ENCODE measurements at places on chromosomes 7 and 10.
A peak's percentile ranks its signal among the peaks of the same experiment; 100 is the strongest.

DNA sequence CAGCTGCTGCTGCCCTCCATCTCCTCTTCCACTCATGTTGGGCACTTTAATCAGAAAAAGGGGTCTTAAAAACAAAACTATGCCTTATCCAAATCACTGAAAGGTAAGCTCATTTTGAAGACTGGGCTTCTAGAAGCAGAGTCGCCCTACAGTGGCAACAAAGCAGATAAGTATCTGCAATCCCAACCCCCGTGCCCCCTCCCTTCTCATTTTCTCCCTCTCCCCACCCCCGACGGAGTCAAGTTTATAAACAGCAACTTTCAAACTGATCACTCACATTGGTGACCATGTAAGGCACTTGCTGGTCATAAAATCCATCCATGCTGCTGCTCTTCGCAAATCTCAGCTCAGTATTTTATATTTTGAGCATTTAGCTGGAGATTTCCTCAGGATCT lies 738 bp downstream of the ETV1 start:
- DNase-seq: no peak

- DNase-seq: no peak
Measured at GRCh38 chr10:33336582-33337325, 2.3 kb upstream of the NRP1 start.

GRCh38 chr10:63164166-63164623 lies 31.1 kb downstream of the NRBF2 start:
- no peak for DNase-seq

GRCh38 chr7:25672496-25672895 lies 444.2 kb upstream of the NPVF start:
- DNase-seq: no peak

- no peak for DNase-seq
Measured at GRCh38 chr7:150323682-150324372, 482 bp upstream of the ACTR3C start.

DNA sequence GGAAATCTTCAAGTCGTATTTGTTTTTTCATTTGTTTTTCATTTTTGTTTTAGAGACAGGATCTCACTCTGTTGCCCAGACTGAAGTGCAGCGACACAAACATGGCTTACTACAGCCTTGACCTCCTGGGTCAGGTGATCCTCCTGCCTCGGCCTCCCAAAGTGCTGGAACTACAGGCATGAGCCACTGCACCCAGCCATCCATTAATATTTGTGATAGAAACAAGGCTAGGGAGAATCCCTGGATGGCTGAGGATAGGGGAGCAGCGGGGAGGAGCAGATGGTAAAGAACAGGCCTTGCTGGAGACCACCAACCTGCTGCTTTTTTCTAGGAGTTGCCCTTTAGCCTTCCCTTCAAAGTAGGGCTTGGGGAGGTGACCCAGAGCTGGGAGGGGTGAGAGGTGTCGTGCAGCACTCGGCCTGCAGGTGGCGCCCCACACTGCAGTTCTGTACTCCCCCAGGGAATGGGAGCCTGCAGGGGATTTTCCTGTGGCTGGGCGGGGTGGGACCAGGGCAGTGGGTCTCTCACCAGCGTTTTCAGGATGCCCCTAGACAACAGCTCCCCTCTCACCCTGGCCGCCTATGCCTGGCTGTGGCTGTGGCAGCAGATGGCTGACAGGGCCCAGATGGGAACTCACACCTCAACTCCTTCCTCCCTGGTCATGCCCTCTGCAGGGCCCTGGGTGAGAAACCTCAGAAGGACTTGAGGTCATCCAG lies 12.6 kb upstream of the CDH23 start:
- peak; percentile 82 for DNase-seq

GRCh38 chr10:114540236-114540635 lies 117.8 kb downstream of the ABLIM1 start:
- DNase-seq: no peak

DNA sequence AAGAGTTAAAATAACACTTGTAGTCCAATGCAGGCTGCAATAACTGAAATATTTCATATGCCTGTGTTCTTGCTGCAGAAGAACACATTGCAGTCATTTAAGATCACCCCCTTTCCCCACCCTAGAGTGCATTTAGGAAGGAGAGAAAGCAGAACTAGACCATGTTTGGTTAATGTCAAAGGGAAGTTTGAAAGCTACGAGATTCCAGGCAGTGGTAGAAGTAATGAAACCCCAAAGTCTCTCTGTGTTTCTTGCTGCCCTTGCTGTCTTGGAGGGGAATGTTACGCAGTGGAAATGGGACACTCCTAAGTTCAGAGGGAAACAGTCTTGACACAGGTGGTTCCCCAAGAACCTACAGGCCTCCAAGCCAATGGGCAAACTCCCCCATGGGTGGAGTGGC lies 242.9 kb downstream of the PTEN start:
- no peak for DNase-seq

GRCh38 chr7:158869876-158870275 lies 13.5 kb downstream of the DYNC2I1 start:
- DNase-seq: no peak

DNA sequence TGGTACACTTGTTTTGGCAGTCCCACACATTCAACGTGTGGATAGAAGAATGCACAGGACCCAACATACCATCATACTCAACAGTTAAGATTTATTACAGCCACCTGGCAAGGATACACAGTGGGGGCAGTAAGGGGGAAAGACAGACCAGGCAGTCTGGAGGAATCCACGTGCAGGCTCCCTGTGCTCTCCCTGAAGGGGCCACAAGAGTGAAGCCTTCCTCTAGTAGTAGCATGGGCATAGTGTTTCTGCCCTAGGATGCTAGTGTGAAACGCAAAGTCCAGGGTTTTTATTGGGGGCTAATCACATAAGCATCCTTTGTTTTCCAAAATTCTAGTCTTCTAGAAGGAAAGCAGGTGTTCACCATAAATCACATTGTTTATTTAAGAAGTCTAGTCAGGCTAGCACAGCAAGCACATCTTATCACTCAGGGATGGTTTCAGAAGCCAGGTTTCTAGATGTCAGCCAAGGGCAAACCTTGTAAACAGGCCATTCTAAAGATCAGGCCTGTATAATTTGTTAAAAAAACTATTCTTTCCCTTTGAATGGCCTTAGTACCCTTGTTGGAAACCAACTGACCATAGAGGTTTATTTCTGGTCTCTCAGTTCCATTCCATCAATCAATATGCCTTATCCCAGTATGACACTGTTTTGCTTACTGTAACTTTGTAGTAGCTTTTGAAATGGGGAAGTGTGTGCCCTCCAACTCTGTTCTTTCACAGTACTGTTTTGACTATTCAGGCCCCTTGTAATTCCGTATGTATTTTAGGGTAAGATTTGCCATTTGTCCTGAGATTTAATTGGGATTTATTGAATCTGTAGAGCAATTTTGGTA lies 12.4 kb upstream of the TFAM start:
- no peak for DNase-seq

DNA sequence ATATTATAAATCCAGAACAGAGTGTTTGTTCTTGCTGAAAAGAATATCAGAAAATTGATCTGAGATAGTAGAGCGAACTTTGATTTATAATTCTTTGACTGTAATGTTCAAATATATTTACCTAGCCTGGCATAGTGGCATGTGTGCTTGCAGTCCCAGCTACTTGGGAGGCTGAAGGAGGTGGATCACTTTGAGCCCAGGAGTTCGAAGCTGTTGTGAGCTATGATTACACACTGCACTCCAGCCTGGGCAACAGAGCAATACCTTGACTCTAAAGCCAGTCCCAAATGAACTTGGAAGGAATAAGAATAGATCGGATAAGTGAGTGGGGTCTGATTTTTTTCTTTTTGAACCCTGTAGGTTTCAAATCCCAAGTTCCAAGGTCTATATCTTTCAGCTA lies 23.5 kb downstream of the GNG11 start:
- no peak for DNase-seq

DNA sequence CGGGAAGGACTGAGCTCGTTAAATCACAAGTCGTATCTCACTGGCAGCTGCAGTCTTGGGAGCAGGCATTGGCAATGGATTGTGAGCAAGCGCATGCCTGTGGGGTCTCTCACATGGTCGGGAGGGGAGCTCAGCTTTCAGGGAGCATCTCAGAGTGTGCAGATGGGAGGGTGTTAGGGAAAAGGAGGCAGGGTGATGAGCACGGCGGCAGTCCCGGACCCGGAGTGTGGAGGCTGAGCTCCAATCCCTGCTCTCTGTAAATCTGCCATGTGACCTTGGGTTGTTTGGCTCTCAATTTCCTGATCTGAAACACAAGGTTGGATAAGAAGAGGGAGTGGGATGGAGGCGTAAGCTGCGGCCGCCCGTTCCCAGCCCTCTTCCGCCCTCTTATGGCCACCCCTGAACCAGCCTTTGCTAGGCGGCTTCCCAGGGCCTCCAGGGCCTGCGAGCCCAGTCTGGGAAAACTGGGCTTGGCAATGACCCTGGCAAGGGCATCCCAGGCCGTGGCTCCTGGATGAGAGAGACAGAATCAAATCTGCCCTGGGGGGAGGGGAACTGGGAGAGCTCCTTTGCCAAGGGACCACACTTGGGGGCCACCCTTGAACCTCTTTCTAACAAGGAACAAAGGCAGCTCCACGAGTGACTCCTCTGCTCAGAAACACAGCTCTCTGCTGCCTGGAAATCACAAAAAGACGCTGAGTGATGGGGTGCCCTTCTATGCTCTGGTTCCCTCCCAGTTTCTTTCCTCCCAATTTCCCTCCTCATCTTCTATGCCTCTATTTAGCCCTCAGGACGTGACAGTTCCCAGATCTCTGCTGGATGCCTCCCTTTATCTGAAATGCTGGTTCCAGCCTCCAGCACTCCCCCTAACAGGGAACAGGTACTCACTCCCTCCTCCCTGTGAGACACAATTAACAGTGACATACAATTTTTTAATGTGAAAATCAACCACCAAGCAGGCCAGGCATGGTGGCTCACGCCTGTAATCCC lies 41.7 kb upstream of the LOXL4 start:
- peak; percentile 21 for DNase-seq

GRCh38 chr10:24363070-24363469 lies 154.1 kb downstream of the KIAA1217 start:
- no peak for DNase-seq

GRCh38 chr7:112012242-112012641 lies 194.0 kb downstream of the DOCK4 start:
- no peak for DNase-seq

DNA sequence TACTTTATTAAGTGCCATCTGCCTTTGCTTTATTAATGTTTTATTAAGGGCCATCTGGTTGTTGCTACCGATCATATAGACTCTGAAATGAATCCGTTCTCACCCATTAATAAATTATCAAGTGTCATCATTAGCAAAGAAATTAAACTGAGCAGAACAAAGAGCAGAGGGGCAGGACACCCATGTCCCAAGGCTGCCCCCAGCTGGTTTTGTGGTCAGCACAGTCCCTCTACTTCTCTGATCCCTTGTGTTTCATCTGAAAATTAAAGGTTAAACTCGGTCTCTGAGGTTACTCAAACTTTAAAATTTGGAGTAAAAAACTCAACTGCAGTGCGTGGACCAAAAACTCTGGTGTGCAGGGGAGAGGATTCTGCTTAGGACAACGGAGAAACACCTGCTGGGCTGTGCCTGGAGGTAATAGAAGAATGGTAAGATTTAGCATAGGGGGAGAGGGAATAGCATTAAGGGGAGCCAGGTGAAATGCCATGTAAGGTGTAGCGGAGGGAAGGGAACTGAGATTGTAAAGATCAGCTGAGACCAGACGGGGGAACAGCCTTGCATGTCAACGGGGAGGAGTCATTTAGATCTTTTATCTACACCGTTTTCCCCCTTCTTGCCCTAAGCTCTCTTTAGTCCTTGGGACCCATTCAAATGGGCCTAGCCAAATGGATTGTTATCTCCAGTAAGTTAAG lies 10.8 kb upstream of the GSDME start:
- no peak for DNase-seq

DNA sequence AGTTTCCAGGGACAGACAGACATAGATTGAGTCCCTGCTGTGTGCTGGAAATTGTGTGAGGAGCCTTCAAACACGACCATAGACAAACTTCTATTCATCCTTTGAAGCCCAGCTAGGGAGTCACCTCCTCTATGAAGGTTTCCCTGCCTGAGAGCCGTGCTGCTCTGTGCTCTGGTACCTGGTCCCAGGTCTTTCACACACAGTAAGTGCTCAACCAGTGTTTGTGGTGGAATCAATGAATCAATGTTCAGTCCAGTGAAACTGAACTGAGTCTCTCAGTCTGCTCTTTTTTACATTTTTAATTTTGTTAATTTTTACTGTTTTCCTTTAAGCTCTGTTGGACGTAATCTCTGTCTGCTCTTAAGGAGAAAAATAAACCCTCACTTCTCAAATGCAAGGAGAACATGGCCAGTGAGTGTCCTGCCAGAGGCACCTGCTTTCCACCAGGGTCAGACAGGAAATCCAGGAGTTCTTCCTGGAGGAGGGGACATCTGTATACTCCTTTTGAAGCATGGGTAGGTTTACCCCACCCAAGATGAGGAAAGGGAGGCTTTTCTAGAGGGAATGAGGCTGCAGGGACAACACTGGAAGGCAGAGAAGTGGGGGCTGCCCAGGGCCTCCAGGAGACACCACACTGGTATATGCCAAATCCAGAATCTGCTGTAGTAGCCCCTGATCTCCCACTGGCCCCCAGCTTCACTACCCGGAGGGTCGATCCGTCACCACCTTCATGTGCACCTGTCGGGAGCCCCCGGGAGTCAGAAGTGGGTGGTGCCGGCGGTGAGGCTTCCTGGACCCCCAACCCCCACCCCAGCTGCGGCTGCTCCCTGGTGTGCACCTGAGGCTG lies 56.3 kb downstream of the MICALL2 start:
- DNase-seq: no peak

DNA sequence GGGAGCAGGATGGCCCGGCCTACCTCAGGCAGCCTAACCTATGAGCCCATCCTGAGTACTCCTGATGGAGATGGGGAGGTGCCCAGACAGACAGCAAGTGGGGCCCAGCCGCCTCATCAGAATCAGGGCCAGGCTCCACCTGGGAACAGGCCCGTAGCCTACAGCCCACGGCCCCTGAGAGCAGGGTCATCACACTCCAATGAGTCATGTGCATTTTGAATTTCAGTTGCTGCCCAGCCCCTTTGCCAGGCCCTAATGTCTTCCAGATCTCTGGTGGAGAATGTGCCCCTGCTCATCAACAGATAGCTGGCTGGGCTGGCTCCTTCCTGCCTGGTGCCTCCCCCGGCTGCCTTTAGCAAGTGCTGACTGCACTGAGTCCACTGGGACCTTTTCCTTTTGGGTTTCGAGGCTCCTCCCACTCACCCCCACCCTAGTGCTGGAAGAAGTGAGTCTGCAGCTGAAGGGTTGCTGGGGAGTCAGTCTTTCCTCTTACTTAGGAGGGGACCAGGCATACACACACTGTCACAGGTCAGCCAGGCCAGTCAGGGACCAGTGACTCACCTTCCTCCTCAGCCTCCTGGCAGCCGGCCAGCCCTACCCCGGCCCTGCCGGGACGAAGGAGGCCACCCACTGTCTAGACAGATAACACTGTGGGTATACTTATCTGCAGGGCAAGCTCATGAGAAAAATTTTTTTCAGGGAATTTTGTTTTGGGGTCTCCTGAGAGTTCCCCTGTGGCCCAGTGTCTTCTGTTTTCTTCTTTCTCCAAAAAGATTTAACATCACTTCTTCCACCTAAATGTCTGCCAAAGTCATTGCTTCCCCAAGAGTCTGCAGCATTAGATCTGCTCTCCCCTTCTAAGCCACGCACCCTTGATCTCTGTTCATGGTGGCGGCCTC lies 9.1 kb upstream of the ASIC3 start:
- DNase-seq: peak; percentile 95

GRCh38 chr10:125231813-125232475 lies 71.6 kb upstream of the CTBP2 start:
- DNase-seq: no peak

- peak; percentile 74 for DNase-seq
Measured at GRCh38 chr10:73785211-73785720, at the start of gene ZSWIM8. ZSWIM8 (plus strand) TSS chr10:73785606; CDS start chr10:73785879, 273 bp downstream.

- DNase-seq: no peak
Measured at GRCh38 chr10:31073996-31074721, 42.5 kb upstream of the ZNF438 start.

- DNase-seq: no peak
Measured at GRCh38 chr10:108409306-108409705, 1244.8 kb upstream of the SORCS1 start.
